ENCODE measurements at places on chromosomes 13 and 19. TPM values are rescaled to one million over a fixed set of nuclear protein-coding genes. Genes with fewer than 3 reads are reported as not detected.

GRCh38 chr19:54873990-54874389, at the start of gene FCAR:
TSS of gene FCAR (plus strand) at chr19:54874235. CDS start at chr19:54874290, 55 bp downstream.
- DNase-seq = no peak

DNA sequence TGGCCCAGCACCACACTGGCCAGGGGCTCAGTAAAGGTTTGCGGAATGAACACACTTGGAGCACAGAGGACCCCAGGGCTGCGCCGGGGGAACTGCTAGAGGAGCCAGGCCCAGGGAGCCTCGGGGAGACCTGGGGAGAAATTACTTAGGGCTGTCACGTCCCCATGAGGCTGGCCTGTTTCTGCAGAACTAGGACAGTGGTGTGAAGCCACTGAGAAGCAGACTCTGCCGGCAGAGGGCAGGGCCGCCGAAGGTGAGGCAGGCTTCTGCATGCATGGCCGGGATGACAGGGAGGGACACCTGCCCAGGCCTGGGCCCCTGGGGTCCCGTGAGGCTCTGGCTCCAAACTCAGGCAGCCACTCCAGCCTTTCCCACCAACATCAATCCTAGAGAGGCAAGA, 26.4 kb downstream of the ELAVL1 start:
- no peak for DNase-seq

GRCh38 chr13:51363625-51364024, 24.1 kb downstream of the SERPINE3 start:
- DNase-seq = no peak

FSD1 gene
- 0.88 TPM for total RNA-seq

- no peak for DNase-seq
Measured at GRCh38 chr19:35641515-35642151, at the start of gene ETV2. TSS of gene ETV2 (plus strand) at chr19:35641745. CDS start at chr19:35642461, 716 bp downstream.

DNA sequence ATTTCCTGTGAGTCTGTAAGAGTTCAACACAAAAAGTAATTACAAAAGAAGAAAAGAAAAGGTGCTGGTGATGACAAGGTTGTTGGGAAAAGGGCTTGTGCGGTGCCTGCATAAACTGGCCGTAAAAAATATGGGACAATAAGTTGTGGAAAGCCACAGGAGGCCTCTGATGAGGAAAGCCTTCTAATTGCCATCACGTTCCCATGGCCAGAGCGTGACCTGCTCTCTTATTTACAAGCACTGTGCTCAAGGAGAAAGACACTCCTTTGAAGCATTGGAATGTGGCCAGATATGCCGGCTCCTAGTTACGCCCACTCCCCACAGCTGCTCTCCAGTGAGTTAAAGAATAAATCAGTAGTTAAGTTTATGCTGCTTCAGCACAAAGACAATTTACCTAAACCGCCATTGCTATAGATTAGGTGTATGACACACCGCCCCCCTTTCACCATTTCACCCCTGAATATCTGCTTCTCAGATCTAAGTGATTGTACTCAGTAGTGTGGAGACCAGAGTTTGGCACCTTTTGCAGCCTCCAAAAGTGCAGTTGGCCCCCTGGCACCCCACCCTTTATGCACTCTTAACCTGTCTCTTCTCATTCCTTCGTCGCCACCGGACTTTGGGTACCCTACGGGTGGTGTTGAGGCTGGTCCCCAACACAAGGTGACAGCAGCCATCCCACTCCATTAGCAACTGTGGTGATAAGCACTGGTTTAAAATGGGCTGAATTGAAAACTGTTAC, 8.1 kb upstream of the PGLYRP1 start:
- DNase-seq = peak; percentile 6

- peak; percentile 95 for DNase-seq
Measured at GRCh38 chr19:2702170-2703076, at the start of gene GNG7. TSS of gene GNG7 (minus strand) at chr19:2702694. CDS start at chr19:2520688, 182,006 bp downstream.

TTC9B gene
- 0.29 TPM for total RNA-seq

DNA sequence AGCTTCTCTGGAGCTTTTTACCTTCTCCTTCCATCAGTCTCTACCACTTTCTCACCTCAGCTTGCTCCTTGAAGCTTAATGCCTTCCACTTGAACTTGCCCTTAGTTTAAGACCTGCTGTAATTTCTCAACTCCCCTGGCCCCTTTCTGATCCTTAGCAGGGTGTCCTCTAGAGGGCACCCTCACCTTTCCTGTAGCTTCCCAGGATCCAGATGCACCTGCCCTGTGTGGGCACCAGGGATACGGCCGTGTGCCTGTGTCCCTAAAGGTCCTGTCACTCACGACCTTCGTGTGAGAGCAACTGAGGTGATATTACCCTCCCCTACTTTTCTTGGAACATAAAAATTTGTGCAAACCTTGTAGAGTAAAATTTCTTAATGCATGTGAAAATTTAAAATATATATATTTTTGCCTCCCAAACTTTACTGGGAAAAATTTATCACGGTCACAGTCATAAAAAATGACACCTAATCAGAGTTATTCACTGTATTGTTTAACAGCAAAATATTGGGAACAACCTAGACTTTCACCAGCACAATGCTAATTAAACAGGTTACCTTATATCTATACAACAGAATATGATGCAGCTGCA, 46.4 kb downstream of the PSG3 start:
- no peak for DNase-seq

DNA sequence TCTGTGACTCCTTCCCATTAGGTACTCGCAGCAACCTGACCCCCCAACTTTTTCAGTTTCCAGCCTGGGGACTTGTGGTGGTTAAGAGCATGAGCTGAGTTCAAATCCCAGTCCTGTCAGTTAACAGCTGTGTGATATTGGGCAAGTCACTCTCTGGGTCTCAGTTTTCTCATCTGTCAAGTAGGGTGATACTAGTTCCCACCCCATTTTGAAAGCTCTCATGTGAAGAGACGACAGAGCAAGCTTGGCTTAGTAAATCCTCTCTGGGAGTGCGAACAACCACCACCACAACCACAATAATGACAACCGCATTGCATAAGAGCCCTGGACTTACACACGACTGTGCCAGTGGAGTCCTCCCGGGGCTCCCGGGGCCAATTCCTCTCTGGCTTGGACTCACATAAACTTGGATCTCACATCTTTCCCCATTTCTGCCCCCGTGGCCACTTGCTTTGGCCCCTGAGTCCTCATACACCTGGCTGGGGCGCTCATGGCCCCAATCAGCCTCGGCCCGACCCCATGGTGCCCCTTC, 454 bp downstream of the BLVRB start:
- peak; percentile 73 for DNase-seq

- no peak for DNase-seq
Measured at GRCh38 chr13:43077461-43077860, 54.1 kb downstream of the DNAJC15 start.

IGLON5 gene
- not detected for total RNA-seq

CDX2 gene
- total RNA-seq = not detected

GRCh38 chr13:97058926-97059325, 64.7 kb upstream of the OXGR1 start:
- DNase-seq = no peak

GRCh38 chr19:2613507-2614295, 88.8 kb downstream of the GNG7 start:
- DNase-seq = no peak

DNA sequence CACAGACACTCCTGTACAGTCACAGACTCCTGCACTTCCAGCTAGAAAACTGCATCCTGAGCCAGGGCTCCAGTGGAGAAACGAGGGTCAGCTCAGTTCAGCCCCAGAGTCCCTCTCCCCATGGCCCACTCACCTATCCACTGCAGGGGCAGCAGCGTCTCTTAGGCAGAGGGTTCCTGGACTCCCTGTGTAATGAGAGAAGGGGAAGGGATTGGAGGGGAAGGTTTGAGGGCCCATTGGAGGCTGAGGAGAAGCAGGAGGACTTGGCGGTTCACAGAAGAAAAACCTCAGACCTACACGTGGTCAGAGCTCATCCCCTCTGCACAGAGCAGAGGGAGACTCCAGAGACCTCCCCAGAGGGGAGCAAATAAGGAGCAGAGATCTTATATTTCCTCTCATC, 9.2 kb upstream of the CEACAM18 start:
- no peak for DNase-seq

GRCh38 chr19:43441716-43442115, 23.7 kb downstream of the LYPD3 start:
- DNase-seq = no peak

GRCh38 chr13:41554626-41555386, 97.5 kb downstream of the RGCC start:
- no peak for DNase-seq

GRCh38 chr13:78743973-78744372, 85.0 kb upstream of the OBI1 start:
- DNase-seq = no peak

DNA sequence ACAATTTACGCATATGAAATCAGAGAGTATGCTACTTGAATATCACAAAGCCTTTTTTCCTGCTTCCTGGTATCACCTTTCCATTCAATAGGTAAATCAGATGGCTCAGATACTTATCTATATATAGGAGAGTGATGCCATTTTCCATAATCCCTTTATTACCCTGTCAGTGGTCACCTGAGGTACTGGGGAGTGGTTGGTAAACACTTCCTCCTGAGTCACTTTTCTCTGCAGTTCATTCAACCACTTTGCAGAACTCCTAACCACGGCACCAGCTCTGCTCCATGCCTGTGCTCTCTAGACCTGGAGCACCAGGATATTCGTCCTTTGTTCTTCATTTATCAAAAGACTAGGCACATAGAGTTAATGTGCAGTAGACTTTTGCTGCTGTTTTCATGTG, 748.5 kb upstream of the KLHL1 start:
- DNase-seq = no peak

- no peak for DNase-seq
Measured at GRCh38 chr13:82879921-82880320, 1002.4 kb downstream of the SLITRK1 start.

DNA sequence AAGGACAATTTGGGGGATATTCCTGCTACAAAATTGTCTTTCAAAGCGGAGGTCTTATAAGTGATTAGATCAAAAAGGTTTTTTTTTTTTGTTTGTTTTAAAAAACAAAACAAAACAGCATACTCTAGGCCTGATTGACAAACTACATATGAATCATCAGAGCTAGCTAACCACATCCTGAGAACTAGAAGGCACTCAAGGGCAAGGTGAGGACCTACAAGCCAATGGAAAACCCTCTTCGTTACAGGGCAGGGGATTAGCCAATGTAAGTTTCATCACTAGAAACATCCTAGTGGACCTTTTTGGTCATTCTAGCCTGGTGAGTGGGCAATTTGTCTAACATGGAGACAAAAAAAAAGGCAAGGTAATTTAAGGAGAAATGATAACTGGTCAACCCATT, 428.6 kb downstream of the RFC3 start:
- DNase-seq = no peak

GRCh38 chr19:58552655-58553054, 2.2 kb downstream of the CHMP2A start:
- DNase-seq = no peak

- DNase-seq = no peak
Measured at GRCh38 chr13:76822698-76823267, 63.4 kb downstream of the KCTD12 start.

- no peak for DNase-seq
Measured at GRCh38 chr13:21576426-21576825, 27.5 kb downstream of the MICU2 start.

GRCh38 chr19:15584095-15584494, 30.9 kb upstream of the CYP4F8 start:
- no peak for DNase-seq

ARHGAP35 gene
- 60.3 TPM for total RNA-seq

GRCh38 chr19:13872695-13873389, 4.1 kb upstream of the NANOS3 start:
- no peak for DNase-seq

- DNase-seq = no peak
Measured at GRCh38 chr19:16023146-16023915, 53.0 kb upstream of the TPM4 start.

GRCh38 chr13:110380359-110381028, 73.4 kb downstream of the COL4A2 start:
- DNase-seq = no peak

NANOS3 gene
- total RNA-seq = not detected

OR2Z1 gene
- not detected for total RNA-seq

IGFLR1 gene
- total RNA-seq = 16.1 TPM

- no peak for DNase-seq
Measured at GRCh38 chr13:66617786-66618185, 612.4 kb downstream of the PCDH9 start.

GRCh38 chr13:34127523-34127922, 309.6 kb downstream of the RFC3 start:
- no peak for DNase-seq

DNA sequence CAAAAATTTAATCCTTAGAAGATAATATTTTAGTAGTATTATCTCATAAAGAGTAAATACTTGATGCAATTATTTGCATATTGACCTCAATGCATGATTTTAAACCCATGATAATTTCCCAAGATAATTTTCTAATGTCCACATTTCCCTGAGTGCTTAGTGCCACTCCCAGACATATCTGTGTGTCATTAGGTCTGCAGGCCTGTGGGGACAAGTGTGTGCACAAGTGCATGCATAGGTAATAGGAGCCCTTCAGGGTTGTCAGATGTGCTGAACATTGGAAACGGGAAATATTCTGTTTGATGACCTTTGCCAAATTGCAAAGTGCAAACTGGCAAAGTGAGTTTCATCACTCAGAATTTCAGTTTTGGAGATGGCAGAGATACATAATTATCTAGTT, 369.9 kb downstream of the KLF5 start:
- DNase-seq = no peak

ZNF155 gene
- 6.1 TPM for total RNA-seq

DNA sequence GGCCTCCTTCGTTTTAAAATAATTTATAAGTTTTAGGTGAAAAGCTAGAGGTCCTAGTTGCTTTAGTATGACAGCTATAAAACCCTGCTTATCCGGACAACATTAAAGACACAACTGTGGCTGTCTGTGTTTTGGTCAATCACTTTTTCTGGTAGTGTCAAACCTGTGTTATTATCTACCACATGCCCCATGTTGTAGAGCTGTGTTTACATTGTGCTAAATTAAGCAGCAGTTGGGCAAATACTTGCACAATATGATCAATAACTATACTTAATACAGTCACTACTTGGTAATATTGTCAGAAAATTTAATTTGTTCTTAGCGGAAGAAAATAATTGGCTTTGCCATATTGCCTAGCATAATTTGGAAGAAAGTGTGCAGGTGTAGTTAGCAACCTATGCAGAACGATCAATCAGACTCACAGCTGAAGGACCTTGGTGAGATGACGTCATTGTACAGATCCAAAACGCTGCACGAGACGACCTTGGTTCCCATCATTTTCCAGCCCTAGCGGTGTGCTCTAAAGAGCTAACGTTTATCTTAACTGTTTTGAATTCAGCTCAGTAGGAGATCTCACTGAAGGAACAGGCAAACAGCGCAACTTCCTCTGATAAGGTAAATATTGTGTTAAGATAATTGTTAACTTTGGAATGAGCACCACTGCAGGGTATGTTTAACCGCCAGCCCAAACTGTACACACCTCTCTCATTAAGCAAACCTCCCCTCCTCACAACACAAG, 476.6 kb downstream of the IRS2 start:
- no peak for DNase-seq

- no peak for DNase-seq
Measured at GRCh38 chr19:30547246-30547645, 175.1 kb downstream of the ZNF536 start.
